Progenitor cell of endocrine pancreas (in vitro differentiated cells): ENCODE measurements at places on chromosomes 1 and 21. TPM values are rescaled to one million over a fixed set of nuclear protein-coding genes. Genes with fewer than 3 reads are reported as not detected.

GRCh38 chr1:182051938-182052337, 9.6 kb downstream of the ZNF648 start:
- H3K4me1 ChIP-seq, result no peaks in the 10 kb centered on the region
- no peak overlapping the region for H3K4me3 ChIP-seq
- DNase-seq, result no peak
- peaks cover 9% of the 10 kb centered on the region for H3K27me3 ChIP-seq
- peaks cover 2% of the 10 kb centered on the region for H3K36me3 ChIP-seq

GRCh38 chr1:40984531-40984930, 5.0 kb downstream of the CTPS1 start:
- H3K27ac ChIP-seq, result no peak overlapping the region
- no peak overlapping the region for H3K4me3 ChIP-seq
- peaks cover 31% of the 10 kb centered on the region for H3K4me1 ChIP-seq
- peaks cover 17% of the 10 kb centered on the region for H3K36me3 ChIP-seq

The MX2 gene
- 0.69 and 0.86 TPM in 2 replicates for total RNA-seq

GRCh38 chr1:67716800-67717199, 31.8 kb downstream of the GADD45A start:
- no peak overlapping the region for H3K27ac ChIP-seq
- H3K4me1 ChIP-seq, result peaks cover 20% of the 10 kb centered on the region
- peaks cover 3% of the 10 kb centered on the region for H3K27me3 ChIP-seq

The CYYR1 gene
- total RNA-seq, result 25.8 and 27.5 TPM in 2 replicates
